CD4-positive, alpha-beta T cell treated with Interleukin-4 for 4 hours (primary cell): ENCODE measurements at places on chromosomes 6 and 20.

DNA sequence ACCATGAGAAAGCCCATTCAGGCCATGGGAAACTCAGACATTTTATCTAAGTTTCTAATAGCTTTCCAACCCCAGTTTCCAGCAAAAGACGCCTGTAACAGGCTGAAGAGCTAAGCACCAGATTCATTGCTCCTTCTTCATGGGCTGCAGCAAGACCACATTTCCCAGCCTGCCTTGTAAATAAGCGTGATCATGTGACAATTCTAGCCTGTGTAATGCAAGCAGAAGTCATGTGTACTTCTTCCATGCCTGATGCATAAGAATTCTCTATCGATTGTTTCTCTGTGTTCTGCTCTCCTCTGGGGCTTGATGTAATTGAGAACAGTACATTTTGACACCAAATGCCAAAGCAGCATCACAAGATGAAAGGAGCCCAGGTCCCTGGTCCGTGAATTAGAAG lies 6.8 kb downstream of the PCSK2 start:
- DNase-seq, result no peak

DNA sequence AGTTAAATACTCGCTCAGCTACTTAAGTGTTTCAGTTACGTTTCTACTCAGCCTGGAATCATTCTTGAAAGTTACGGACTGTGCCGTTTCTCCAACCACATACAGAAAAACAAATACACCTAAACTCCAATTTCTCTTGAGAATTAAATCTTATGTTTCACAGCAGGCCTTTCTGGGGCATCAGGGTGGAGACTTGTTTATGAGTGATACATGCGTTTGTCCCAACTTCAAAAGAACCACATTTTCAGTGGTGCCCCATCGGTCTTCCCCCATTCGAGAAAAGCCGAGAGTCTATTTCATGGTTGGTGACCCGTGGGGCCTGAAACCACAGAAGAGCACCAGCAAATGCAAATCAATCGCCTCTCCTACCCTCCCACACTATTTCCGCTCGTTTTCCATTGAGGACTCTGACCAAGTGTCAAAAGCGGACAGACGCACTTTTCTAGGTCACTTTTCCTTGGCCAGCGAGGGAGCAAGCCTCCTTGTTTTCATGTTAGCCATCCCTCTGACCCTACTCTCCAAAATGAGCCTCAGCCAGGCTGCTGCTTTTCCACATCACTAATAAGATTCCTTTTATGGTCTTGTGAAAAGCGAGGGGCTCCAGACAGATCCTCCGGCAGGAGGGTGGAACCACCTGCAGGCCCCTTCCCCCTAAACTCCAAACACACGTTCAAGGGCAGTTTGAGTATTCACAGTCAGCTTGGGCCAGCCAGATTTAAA lies 3.1 kb downstream of the JAG1 start:
- DNase-seq, result no peak

DNA sequence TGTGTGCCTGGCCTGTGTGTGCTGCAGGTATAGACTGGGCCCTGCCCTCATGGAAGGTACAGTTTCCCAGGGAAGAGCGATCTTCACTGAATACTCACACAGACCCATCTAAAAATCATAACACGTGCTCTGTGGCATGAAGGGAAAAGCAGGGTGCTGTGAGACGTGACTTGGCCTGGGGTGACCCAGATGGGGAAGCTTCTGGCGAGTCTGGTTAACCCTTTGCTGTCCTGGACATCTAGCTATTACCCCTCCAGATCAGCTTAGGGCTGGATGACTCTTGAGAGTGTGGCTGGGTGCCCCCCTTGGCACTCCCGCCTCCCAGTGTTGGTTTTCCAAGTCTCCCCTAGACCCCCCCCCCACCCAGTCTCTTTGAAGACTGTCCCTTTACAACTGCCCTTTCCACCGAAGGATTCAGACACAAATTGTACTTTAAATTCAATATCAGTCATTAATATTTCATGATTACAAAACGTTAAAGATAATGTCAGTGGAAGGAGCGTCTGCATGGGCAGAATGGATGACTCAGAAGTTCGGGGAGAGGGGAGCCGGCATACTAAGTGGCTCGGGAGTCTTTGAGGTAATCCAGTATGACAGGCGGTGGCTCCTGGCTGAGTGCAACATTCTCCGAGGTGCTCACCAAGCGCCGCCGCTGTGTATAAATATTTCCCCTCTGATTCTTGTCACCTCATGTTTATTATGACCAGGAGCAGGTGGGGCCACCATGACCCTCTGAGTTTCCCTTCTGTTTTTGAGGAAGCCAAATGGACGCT lies 77.3 kb downstream of the CD40 start:
- DNase-seq, result no peak

- DNase-seq, result no peak
These were observed 43.2 kb upstream of the CRISP1 start for GRCh38 chr6:49909563-49909962.

- no peak for DNase-seq
These were observed 901.3 kb upstream of the CITED2 start for GRCh38 chr6:140275725-140276124.

- no peak for DNase-seq
These were observed 1.4 kb downstream of the TOP1 start for GRCh38 chr20:41030061-41030460.

- no peak for DNase-seq
These were observed 9.8 kb downstream of the XRN2 start for GRCh38 chr20:21312813-21313474.

- no peak for DNase-seq
These were observed 1420.2 kb downstream of the GRIK2 start for GRCh38 chr6:102813489-102814275.

DNA sequence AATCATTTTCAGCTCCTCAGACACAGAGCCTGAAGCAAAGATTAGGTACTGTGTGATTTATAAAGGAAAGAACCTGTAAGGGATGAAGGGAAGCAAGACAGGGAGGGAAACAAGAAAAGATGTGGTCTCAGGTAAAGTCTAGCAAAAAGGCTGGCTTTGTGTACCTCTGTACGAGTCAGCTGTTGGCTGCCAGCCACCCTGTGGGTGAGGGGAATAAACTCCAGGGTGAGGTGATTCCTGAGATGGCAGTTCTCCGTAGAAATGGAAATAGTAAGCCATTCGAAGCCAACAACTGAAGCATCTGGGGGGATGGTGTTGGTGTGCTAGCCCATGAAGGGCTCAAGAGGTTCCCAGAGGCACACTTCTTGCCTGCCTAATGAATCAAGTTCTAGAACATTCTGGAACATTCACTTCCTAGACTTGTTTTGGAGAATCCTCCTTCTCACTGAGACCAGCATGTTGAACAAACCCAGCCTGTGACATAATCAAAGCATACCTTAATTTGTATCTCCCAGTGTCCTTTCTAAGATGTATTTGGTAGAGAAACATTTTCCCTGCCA lies 10.6 kb upstream of the TTPAL start:
- DNase-seq, result no peak

DNA sequence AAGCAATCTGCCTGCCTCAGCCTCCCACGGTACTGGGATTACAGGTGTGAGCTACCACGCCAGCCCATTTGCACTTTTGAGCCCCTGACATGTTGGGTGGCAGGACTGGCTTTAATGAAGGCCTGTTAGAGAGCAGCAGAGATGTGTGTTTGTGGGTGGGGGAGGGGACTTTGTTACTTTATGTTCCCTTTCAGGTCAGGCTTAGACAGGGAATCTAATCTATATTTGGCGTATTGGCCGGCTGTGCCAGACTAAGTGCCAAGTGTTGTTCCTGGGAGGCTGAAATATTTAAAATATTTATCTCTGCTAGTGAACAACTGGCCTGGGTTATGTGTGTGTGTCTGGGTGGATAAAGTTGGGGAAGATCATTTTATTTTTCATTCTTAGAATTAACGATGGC lies 6.1 kb downstream of the GMPR start:
- DNase-seq, result no peak

DNA sequence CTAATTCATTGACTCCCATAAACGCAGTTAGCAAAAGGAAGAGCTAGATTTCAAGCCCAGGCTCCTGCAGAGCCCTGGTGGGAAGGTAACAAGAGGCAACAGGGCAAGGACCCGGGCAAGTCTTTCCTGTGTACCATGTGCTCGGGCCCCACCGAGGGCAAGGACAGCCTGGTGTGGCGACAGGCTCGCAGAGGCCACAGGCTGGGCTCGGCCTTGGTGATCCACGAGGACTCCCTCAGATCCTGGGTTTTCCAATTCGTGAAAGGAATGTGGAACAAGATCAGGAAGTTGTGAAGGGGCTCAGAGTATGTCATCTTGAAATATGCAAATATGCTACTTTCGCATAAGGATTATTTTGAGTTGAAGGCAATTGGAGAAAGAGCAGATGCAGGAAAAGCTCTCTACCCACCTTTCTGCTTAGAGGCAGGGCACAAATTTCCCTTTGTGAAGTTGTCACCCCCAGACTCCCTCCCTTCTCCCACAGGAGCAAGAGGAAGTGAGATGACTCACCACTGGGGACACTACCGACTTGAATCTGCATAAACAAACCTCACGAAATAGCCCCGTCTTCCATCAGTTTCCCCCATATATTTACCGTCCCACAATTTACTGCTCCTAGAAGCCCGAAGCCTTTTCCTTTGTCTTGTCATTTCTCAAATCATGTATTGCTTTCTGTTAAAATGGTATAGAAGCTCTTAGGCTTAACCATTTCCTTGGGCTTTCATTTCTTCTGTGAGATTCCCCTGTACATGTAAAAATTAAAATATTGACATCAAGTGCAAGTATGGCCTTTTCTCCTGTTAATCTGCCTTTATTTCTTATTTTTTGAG lies 79.0 kb downstream of the PSMG4 start:
- DNase-seq, result no peak

- no peak for DNase-seq
These were observed 110.0 kb upstream of the SYNDIG1 start for GRCh38 chr20:24359321-24360027.

DNA sequence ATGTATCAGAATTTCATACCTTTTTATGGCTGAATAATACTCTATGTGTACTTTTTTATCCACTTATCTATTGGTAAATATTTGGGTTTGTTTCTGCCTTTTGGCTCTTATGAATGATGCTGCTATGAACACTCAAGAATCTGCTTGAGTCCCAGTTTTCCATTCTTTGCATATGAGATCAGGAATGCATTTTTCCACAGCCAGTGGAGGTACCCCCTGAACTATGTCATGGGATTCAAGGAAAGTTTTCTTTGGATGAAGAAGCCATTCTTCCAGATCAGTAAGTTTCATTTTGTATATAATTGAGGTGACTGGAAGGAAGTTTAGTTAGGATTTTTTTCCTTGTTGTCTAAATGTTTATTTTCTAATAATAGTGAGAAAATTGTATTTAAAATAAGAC lies 40.9 kb downstream of the NKX2-4 start:
- no peak for DNase-seq

DNA sequence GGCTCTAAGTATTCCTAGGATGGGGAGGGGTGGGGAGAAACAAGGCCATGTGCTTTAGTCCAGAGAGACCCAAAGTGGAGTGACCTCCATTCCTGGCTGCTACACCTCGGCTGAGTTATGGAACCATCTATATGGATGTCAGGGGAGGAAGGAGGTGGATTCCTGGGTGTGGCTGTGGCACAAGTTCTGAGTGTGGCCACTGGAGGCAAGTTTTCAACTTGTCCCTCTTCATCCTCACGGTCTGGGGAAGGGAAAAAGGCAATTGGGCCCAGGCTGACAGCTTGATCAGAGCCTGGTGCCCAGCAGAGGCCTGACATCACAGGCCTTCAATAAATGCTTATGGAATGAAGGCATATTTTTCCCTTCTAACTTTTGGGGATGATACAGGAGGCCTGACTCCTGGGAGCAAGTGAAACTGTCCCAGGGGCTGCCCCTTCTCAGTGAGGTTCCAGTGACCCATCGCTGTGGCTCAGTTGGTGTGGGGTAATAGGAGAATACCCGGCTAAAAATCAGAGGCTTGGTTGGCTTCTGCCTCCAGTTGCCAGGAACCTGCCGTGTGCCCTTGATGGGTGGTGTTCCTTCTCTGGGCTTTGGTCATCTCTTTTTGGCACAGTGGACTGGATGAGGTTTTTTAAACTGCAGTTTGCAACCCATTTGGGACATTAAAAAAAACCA lies 1.8 kb upstream of the ITPR3 start:
- no peak for DNase-seq

DNA sequence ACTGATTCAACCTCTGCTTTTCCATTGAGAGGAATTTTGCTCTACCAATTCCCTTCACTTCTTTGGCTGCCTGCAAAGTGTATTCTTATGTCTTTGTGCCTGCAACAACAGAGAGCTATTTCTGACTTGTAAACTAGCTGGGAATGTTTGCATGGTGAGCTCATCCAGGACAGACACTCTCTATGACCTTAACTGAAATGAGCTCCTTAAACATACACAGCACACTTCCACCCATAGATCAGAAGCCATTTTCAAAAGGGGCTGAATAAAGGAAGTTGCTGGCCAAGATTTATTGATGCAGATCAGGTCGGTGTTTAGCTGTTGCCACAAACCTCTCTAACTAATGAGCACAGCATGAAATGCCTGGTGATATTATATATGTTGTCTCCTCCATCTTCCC lies 377.7 kb downstream of the BTBD9 start:
- DNase-seq, result no peak

GRCh38 chr6:41063884-41064285 lies 8.3 kb downstream of the OARD1 start:
- no peak for DNase-seq

- no peak for DNase-seq
These were observed 61.0 kb downstream of the PSMG4 start for GRCh38 chr6:3319610-3320200.

GRCh38 chr6:139064981-139065665 lies 36.6 kb downstream of the ABRACL start:
- DNase-seq, result no peak

DNA sequence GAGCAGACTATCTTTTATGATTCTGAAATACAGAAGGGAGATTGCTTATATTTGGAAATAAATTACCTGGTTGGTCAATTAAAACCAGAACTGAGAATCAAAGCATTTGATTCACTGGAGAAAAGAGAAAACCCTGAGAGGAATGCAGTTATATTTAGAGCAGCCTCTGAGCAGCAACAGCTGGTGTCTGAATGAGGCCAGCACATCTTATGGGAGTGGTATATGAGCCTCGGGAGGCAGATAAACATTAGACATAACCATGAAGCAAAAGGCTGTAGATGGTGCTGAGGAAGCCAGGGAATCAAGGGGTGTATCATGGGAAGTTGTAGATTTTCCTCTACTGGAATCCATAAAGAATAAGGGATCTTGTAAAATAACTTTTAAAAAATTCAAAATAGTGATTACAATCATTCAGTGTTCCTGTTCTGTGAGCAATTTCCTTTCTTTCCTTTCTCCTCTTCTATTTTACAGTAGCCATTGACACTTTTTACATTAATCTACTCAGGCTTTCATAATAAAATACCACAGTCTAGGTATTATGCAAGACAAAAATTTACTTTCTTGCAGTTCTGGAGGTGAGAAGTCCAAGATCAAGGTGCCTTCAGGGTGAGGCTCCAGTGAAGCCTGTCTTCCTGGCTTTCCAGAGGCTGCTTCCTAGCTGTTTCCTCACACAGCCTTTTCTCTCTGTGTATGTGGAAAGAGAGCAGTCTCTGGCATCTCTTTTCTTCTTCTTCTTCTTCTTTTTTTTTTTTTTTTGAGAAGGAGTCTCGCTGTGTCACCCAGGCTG lies 32.8 kb upstream of the ENPP5 start:
- DNase-seq, result no peak
